H1 (cell line): ENCODE measurements at places on chromosomes 4 and X.

- DNase-seq, result no peak
Observed at GRCh38 chrX:118948270-118948669, 26.1 kb upstream of the LONRF3 start.

DNA sequence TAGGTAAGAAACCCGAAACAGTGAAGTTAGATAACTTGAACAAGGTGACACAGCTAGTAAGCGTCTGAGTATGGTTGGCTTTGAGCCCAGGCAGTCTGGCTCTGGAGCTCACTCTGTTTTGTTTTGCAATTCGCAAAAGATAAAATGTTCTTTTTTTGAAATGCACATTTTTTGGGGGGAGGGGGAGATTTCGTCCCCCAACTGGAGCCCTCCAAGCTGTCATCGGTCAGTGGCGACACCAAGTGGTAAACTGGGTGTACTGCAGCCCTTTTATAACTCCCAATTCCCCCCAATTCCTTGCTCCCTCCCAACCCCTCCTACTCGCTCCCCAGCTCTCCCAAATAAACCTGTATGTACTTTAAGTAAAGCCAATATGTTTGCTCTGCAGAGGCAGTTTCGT, 2.8 kb upstream of the CLCN5 start:
- DNase-seq, result no peak

GRCh38 chr4:13484749-13485221, 645 bp upstream of the RAB28 start:
- DNase-seq, result no peak

- DNase-seq, result no peak
Observed at GRCh38 chr4:32022071-32022470, 1301.9 kb downstream of the PCDH7 start.
